ENCODE measurements at places on chromosomes 5 and 9.

GRCh38 chr5:56358703-56359681 lies 125.9 kb upstream of the ANKRD55 start:
- DNase-seq, result no peak

GRCh38 chr5:79005151-79005550 lies 20.0 kb upstream of the ARSB start:
- DNase-seq, result no peak

- no peak for DNase-seq
These were observed 208.4 kb upstream of the MPDZ start for GRCh38 chr9:13487936-13488335.

DNA sequence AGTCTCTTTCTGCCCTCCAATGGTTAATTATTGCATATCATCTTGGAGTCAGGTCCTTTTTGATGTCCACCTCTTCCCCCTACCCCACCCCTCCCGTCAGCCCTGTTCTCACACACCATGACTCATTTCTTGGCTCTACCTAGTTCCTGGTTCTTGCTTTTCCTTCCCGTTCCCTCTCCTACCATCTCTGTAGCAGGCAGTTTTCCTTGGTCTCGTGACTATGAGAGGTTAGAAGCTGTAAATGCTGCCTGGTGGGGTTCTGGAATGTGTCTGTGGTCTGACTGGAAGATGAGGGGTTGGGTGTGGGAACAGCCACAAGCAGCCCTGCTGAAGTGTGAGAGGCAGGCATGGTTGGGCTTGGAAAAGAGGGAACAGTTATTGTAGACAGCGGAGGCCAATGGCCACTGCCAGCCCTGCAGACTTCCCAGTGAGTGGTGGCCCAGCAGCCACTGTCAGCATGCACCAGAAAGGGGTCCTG lies 18.2 kb downstream of the SLC22A5 start:
- DNase-seq, result no peak

DNA sequence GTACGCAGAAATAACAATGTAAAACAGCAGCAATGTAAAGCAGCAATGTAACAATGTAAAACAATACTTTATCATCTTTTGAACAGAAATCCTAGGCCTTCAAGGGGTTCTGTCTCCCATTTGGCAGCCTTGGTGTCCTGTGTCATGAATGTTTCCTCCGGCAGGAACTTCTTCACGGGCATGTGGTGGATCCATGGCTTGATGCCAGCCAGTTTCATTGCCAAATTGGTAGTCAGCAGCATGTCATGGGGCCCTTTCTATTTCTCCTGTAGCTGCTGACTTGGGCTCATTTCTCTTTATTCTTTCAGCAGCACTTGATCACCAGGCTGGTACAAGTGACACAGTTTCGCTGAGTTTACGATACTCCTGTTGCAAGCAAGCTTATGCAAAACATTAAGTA lies 275.3 kb downstream of the HTR1A start:
- DNase-seq, result no peak

DNA sequence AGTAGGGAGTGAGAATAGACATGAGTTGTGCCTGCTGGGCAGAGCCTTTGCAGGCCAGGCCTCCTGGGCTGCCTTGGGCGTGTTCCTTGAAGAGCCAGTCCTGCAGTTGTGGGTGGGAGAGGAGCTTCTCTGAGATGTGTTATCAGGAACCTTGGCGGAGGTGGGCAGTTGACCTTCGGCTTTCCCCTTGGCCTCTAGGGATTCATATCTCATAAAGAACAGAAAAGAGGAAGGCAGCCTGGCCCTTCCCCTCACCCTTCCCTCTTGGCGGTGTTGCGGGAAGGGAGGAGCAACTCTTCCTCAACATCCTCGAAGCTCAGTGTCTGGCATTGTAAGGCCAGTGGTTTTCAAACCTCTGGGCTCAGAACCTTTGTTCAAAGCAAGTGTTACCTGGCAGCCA lies 59.2 kb downstream of the DAPK1 start:
- no peak for DNase-seq

GRCh38 chr5:95892784-95893354 lies 68.8 kb downstream of the ELL2 start:
- DNase-seq, result no peak
